Urinary bladder (tissue), 4 donors: ENCODE measurements at places on chromosomes 5 and 9. TPM values are rescaled to one million over a fixed set of nuclear protein-coding genes. Genes with fewer than 3 reads are reported as not detected.

OR1J2 gene
- not detected for total RNA-seq

DNA sequence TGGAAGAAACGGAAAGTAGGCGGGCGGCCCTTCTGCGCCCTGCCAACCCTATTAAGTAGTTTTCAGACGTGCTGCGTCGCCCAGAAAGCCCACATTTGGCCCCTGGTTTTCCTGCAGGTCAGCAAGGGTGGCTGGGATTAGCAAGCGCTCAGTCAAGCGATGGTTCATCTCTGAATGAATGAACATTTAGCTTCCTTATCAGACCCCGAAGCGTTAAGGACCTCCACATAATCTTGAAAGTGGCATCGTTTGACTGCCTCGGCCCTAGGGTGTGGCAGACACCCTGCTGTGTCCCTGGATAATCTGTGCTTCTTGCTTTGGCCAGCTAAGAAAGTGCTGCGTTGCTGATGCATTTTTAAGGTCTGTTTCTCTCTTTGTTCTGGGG lies 684 bp downstream of the TOR1B start:
- no peak for DNase-seq

OR1Q1 gene
- total RNA-seq: not detected

- no peak for DNase-seq
Observed at GRCh38 chr5:123215929-123216702, 127.1 kb downstream of the PRDM6 start.

- DNase-seq: no peak
Observed at GRCh38 chr9:85742597-85742936, 813 bp upstream of the AGTPBP1 start.

RELL2 gene
- total RNA-seq: 0.53 TPM

DNA sequence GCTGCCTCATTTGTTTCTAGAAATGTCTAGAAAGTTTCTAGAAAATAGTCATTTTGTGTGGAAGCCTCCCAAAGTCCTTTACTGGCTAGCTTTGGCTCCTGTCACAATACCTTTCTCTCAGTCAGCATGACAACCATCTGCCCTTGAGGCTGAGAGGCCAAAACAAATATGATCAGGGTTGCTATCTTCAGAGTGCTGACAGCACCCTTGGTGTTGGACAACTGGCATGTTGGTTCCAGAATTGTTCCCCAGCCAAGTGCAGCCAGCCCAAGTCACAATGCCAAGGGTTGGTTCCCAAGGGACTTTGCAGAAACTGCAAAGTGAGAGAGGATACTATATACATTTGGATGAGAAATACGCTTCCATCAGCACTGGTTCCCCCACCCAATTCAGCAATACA lies 140.9 kb upstream of the GAS1 start:
- no peak for DNase-seq

- DNase-seq: no peak
Observed at GRCh38 chr9:123174887-123175518, 93.4 kb downstream of the STRBP start.

GRCh38 chr5:151798674-151799073 lies 26.9 kb downstream of the G3BP1 start:
- no peak for DNase-seq

GRCh38 chr9:109497226-109498153 lies 617 bp downstream of the PTPN3 start:
- DNase-seq: no peak

DNA sequence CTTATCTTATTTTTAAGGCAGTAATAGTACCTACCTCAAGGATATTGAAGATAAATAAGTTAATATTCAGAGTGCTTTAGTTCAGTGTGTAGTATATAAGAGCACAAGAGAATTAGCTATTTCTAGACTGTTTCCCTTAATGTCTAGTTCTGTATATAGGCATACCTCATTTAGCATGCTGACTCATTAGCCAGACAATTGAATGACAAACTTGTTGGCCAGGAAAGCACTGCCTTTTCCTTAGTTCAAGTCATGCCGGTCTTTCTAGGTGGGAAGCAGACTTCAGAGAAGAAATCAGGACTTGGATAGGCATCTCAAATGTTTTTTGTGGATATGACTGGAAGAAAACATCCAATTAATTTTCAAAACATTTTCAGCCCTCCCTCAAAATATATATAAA lies 3.2 kb upstream of the FBXO4 start:
- no peak for DNase-seq

- no peak for DNase-seq
Observed at GRCh38 chr5:170493028-170493820, 10.6 kb upstream of the KCNIP1 start.

IER5L gene
- 15.2 TPM for total RNA-seq

- DNase-seq: no peak
Observed at GRCh38 chr5:106303911-106304310, 1366.8 kb downstream of the EFNA5 start.

GRCh38 chr5:137072361-137073115 lies 426.6 kb downstream of the SPOCK1 start:
- no peak for DNase-seq

DNA sequence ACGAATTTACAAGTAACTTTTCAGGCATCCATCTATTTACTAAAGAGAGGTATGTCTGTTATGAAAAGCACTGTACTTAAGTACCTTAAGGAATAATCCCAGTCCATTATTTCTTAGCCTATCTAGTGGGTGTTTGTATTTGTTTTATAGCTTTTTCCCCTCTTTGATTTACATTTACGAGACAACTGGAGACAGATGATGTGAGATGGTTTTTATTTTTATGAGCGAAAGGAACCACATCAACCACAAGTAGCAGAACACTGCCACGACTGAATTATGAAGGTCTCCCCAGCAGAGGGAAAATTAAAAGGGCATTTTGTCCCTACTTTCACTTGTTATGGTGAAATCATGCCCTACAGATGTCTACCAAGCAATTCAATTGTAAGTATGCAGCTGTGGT lies 357.8 kb downstream of the NFIB start:
- DNase-seq: no peak

- no peak for DNase-seq
Observed at GRCh38 chr5:150544611-150545219, 36.8 kb downstream of the NDST1 start.

SUSD3 gene
- total RNA-seq: 1.5 TPM

DNA sequence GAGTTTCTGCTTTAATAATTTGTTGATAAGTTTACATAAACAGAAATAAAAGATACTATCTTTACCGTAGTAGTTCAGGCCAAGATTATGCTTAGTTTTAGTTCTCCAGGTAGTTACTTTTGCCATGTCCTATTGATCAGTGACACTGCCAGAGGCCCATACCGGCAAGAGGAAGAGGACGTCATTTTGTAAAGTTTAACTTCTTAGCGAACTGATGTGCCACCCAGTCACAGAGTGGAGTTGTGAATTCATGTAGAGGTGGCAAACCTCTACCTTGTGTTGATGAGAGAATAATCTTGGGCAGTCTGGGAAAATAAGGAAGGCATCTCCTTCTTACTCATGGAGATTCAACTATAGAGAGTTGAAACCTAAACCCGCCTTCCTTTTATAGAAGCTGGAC lies 21.8 kb downstream of the RGMB start:
- no peak for DNase-seq

DNA sequence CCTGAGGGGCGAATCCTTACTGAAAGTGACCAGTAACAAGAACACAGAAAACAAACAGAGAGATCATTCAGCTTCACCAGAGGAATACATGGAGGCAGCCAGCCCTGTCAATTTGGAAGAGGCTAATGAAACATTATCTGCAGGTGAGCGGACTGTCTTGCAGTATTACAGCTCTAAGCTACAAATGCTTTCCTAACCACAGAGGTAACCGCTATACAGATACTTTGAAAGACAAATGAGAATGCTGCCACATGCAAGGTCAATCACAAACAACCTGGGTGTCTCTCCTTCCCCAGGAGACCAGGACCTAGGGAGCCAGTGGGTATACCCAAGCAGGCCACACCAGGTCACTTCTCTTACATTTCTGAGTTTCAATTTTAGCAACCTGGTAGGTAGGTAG lies 30.2 kb downstream of the EFNA5 start:
- DNase-seq: no peak

- DNase-seq: no peak
Observed at GRCh38 chr5:14996997-14997396, 125.4 kb upstream of the ANKH start.

- no peak for DNase-seq
Observed at GRCh38 chr5:26470439-26470838, 567.9 kb downstream of the CDH9 start.

DNA sequence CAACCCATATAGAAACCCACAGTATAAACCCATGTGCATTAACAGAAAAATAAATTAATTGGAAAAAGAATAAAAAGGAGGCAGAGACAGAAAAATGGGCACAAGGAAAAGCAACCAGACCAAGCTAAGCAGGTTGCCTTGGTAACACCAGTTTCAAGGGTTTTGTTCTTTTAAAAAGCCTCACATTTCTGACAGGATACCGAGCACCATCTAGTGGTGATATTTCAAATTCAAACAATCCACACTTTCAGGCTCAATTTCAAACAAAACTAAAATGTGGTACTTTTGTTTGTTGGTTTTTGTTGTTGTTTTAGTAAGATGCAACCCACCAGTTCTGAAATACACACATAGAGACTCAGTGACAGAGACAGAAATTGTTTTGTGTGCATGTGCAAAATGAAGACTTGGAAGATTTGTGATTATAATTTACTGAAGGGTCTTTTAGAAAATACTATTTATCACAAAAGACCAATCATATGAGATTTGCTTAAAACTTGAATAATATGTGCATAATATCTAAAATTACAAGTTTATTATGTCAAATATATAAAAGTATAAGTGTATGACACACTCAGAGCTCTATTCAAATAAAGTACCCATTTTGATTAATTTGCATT lies 318.2 kb downstream of the SLCO4C1 start:
- DNase-seq: peak; percentile 59

GRCh38 chr5:167205881-167206280 lies 1085.6 kb upstream of the WWC1 start:
- DNase-seq: no peak

DNA sequence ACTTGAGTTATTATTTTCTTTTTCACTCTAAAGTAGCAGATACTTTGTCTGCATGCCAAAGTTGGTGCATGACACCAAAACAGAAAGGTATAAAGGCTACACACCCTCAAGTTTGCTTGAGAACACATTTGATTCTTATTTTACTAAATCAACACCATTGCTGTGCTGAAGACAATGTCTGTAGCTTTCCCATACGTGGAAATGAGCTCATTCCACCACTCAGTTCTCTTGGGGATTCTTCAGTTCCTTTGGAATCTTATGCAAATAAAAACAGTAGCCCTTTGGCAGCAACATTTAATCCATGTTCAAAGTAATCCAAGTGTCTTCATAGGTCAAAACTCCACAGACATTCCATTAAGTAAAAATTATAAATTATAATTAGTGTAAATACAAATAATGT lies 264.9 kb downstream of the TLE1 start:
- DNase-seq: no peak

DNA sequence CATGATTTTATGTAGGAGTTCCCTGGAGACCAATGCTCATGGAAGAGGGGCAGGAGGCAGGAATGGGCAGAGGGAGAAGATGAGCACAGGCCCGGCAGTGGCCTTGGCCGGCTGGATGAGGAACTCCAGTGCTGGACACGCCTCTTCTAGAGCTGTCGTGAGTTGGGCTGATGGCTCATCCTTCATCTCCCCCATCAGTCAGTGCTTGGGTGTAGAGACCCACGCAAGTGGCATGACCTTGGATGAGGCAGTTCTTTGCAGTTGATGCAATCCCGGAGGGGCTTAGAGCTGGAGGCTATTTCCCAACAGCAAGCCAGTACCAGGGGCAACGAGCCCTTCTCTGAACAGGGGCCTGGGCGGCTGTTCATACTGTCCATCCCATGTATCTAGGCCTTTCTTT lies 25.5 kb upstream of the ARAP3 start:
- DNase-seq: no peak

GRCh38 chr5:157164521-157164920 lies 1.5 kb downstream of the GARIN3 start:
- no peak for DNase-seq

SH3TC2 gene
- total RNA-seq: 15.1 TPM

GRCh38 chr9:69744688-69745380 lies 15.0 kb downstream of the PTAR1 start:
- DNase-seq: no peak

GPR107 gene
- total RNA-seq: 30.1 TPM

DCANP1 gene
- 0.16 TPM for total RNA-seq

DNA sequence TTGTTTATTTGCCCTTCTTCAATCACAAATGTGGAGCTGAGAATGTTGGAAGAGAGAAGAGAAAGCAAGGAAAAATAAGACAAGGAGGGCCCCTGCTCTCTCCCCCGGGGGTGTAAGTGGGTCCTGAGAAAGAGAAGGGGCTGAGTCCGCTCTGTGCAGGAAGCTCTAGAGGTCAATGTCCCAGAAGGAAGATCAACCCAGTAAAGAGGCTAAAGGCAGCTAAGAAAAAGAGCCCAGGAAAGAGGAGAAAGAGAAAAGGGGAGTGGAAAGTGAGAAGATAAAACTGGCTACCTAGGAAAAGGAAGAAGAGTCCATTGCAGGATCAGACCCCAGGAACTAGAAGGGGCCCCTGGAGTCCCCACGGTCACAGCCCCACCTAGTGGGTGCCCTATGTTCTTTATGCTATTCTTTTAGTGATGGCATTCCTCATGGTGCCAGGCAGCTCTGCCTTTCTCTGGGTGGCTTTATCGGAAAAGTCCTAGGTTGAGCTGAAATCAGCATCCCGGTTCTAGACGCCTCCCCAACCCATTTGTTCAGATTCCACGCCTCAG lies 583.4 kb downstream of the ACTL7B start:
- DNase-seq: no peak

NR5A1 gene
- total RNA-seq: not detected

GRCh38 chr9:69916950-69917349 lies 96.3 kb downstream of the CFAP95 start:
- DNase-seq: no peak

DNA sequence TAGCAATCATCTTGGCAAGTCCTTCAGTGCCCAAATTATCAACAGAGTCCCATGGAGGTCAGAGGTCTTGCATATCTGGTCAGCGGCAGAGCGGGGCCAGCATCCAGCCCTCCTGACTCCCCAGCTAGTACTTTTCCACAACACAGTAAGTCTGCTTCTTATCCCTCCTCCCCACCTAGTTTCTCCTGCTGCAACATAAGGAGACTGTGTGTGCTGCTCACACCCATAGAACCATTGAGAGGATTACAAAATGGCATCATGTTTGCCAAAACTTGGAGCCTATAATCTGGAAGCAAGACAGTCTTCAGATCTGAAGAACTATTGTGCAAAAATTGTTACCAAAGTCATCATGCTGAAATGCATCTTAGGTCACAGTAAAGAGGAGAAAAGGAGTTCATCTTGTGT lies 125.8 kb upstream of the ZNF366 start:
- no peak for DNase-seq

DNA sequence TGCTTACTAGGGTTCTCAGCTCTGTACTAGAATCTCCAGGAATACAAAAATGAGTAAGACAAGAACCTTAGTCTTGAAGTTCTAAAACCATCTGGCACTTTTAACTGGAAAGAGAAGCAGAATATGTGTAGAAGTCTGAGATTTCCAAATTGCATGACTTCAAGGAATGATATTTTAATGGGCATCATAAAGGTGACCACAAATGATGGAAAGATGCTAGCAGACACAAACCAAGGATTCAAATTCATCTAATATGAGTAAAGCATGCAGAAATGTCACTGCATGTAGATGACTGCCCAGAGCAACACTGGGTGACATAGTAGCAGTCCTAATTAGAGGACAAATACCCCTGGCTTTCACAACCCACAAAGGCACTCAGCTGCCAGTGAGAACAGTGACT lies 117.2 kb downstream of the RPS23 start:
- DNase-seq: no peak

HSPB3 gene
- total RNA-seq: 12.4 TPM

PDE8B gene
- 2.9 TPM for total RNA-seq
